ENCODE measurements at places on chromosomes 11 and 22. TPM values are rescaled to one million over a fixed set of nuclear protein-coding genes. Genes with fewer than 3 reads are reported as not detected.

The KCNJ11 gene
- total RNA-seq = 0.15 TPM

The POTEH gene
- total RNA-seq = not detected

The CCDC157 gene
- 4.6 TPM for total RNA-seq

The CEP126 gene
- total RNA-seq = 2.0 TPM

The GAB4 gene
- not detected for total RNA-seq

The FOLR1 gene
- 3.3 TPM for total RNA-seq

The SHANK2 gene
- total RNA-seq = 7.2 TPM

The LGALS12 gene
- 0.21 TPM for total RNA-seq
